ENCODE measurements at places on chromosomes 4 and X.
A peak's percentile ranks its signal among the peaks of the same experiment; 100 is the strongest.

- no peak for DNase-seq
Measured at GRCh38 chrX:110003167-110004156, 548 bp downstream of the TMEM164 start.

GRCh38 chr4:147981305-147981704 is 249.4 kb downstream of the ARHGAP10 start:
- no peak for DNase-seq

- no peak for DNase-seq
Measured at GRCh38 chr4:71765821-71766383, 18.0 kb downstream of the GC start.

- no peak for DNase-seq
Measured at GRCh38 chr4:155571184-155571944, 95.3 kb upstream of the GUCY1A1 start.

DNA sequence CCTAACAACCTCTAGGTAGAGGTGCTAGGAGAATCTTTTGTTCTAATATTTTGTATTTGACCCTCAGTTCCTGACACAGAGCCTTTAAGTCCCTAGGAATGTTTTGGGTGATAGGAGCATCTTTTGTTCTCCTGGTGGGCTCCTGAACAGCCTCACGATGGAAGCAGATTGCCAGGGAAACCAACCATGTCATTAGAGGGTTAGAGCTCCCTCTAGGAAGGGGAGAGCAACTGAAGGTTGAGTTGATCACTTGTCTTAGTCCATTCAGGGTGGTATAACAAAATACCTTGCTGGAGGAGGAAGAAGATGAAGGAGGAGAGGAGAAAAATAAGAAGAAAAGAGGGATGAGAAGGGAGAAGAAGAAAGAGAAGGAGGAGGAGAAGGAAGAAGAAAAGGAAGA is 9.2 kb downstream of the VCX start:
- DNase-seq: no peak

DNA sequence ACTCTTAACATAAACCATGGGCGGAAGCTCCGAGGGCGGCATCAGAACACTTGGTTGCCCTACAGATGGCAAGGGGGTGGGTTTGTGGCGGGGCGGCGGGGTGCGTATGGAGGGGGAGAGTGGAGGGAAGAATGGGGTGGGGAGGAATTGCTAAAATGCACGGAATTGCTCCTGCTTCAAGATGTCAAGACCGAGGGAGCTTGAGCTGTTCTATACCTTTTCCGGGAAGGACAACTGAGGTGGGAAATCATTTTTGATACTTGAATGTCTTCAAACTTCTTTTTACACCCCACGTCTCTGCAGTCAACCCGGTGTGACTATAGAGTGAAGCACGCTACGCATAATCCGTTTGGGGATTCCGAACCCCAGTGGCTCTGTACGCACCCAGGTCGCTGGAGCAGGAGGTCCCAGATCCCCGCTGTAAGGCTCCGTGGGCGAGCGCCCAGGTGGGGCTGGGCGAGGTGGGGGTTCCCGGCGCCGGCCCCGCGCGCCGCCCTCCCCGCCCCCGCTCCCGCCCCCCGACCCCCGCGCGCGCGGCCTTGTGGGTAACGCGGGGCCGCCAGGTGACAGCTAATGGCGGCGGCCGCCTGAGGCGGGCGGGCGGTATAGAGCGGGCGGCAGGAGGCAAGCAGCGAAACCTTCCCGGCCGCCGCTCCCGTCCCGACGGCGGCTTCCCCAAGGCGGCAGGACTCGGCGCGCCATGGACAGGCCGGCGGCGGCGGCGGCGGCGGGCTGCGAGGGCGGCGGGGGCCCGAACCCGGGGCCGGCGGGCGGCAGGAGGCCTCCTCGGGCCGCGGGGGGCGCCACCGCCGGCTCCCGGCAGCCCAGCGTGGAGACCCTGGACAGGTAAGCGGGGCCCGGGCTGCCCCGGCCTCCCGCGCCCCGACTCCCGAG is at the start of gene MTMR1:
Gene MTMR1, plus strand, starts transcription at position 566 of the 894 bp plus-strand sequence. Its CDS starts 135 bp downstream, at position 701.
- DNase-seq: no peak

GRCh38 chr4:56652196-56652595 is 28.9 kb downstream of the HOPX start:
- no peak for DNase-seq

- no peak for DNase-seq
Measured at GRCh38 chrX:74451450-74452198, 30.3 kb downstream of the SLC16A2 start.

DNA sequence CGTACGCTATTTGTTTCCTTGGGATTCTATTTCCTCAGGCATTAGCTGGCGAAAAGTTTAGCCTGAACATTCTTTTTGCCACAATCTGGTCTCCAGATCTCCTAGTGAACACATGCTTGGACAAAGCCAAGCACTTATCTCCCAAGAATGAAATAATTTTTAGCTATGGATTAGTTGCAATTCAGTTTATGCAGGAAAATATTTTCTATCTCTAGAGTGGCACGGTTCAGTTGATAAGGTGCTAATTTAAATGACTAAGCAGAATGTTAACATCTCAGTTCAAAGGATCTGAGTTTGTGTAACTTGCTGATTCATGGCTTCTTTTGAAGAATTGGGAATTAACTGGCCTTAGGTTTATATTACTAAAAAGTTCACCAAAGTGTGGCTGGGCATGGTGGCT is 58.1 kb upstream of the JADE1 start:
- no peak for DNase-seq

- DNase-seq: peak; percentile 19
Measured at GRCh38 chr4:174373821-174374220, 90.1 kb downstream of the CEP44 start.

- DNase-seq: no peak
Measured at GRCh38 chrX:19388064-19388679, 44.4 kb downstream of the PDHA1 start.

- no peak for DNase-seq
Measured at GRCh38 chrX:8374041-8374825, 90.4 kb upstream of the VCX3B start.

DNA sequence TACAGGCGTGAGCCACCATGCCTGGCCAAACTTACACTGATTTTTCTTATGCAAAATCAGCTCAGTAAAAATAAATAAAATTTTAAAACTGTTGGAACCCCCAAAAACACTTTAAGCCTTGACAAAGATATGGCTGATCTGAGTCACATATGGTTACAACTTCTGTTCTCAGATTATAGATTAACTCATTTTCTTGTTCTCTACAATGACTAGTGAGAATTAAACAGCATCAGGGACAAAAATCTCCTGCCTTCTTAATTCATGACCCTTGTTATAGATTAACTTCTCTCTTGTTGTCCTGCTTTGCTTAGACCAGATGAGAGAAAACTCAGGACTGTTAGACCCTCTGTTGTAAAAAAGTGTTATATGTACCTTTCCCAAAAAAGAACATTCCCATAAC is 24.2 kb upstream of the EXOC1L start:
- DNase-seq: no peak

GRCh38 chr4:57710053-57710452 is 599.9 kb upstream of the IGFBP7 start:
- DNase-seq: no peak

- peak; percentile 60 for DNase-seq
Measured at GRCh38 chr4:83191026-83191425, 76.5 kb upstream of the PLAC8 start.

GRCh38 chr4:180189666-180190065 is 2053.5 kb upstream of the TENM3 start:
- no peak for DNase-seq

- DNase-seq: no peak
Measured at GRCh38 chrX:149987613-149988012, 49.3 kb upstream of the EOLA2 start.

- peak; percentile 59 for DNase-seq
Measured at GRCh38 chr4:103498161-103499070, 221.4 kb downstream of the TACR3 start.

GRCh38 chr4:16672421-16672820 is 226.0 kb downstream of the LDB2 start:
- DNase-seq: no peak

GRCh38 chr4:141229408-141230101 is 8.9 kb downstream of the ZNF330 start:
- DNase-seq: no peak

DNA sequence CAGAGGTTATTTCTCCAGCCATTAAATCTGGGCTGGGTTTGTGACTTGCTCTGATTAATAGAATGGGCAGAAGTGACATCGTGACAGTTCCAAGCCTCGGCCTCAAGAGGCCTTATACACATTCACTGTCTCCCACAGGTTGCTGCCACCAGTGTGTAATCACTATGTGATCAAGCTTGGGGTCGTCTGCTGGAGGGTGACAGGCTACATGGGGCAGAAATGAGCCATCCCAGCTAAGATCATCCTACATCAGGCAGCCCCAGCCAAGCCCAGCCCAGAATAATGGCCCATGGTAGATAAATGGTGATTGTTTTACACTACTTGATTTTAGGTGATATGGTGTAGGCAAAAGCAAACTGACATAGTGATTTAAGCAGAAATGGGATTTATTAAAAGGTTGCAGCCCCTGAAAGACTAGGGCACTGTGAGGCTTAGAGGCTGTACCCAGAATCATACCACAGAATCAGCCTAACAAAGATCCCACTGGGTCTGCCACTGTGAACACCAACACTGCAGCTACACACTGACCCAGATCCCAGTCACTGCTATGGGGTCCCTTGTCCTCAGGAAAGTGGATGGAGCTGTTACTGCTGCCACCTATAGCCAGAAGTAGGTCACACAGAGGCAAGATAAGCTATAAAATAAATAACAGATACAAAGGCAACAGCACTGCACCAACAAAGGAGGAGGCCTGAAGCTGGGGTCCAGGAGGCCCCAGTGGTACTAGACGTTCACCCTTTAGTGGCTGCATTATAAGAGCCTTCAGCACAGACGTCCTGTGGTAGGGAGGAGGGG is 159.6 kb upstream of the RBPJ start:
- DNase-seq: no peak

DNA sequence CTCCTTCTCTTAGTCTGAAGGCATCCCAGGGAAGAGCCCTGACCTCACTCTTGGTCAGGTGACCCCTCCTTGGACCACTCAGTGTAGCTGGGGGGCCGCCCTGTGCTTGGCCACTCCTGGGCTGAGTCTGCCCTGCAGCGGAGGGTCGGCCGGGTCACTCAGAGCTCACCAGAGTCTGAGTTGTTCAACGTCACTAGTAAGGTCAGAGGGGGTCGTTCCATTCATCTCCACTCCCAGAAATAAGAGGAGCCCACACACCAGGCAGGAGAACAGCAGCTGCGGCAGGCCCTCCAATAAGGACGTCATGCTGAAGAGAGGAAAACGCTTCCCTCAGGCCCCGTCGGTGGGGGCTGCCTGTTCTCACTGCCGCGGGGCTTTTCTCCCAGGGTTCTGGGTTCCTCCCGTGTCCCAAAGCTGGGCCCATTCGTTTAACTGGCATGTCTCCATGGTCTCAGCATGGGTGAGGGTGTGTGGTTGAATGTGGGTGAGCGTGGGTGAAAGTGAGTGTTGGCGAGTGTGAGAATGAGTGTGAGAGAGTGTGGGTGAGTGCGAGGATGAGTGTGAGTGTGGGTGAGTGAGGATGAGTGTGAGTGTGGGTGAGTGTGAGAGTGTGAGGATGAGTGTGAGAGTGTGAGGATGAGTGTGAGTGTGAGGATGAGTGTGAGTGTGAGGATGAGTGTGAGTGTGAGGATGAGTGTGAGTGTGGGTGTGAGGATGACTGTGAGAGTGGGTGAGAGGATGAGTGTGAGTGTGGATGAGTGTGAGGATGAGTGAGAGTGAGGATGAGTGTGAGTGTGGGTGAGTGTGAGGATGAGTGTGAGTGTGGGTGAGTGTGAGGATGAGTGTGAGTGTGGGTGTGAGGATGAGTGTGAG is 47.7 kb downstream of the ING2 start:
- no peak for DNase-seq

DNA sequence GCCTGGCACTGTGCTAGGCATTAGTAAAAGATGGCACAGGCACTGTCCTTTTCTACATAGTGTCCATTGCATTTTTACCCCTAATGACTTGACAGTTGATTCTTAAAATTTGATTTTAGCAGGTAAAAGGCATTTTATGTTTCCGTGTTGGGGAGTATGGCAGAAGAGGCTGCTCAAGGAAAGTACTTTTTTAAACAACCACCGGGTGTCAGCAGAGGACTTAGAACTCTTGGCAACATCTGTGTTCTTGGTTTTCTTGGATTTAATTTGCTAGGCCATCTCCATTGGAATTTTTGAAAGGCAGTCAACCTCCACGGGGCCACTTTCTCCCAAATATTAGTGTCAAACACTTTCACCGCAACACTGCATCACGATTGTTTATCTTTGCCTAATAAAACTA is 102.9 kb downstream of the TSPAN7 start:
- DNase-seq: no peak

GRCh38 chr4:173360587-173361221 is 10.1 kb upstream of the SAP30 start:
- DNase-seq: no peak

- DNase-seq: no peak
Measured at GRCh38 chr4:32219306-32220075, 1499.3 kb downstream of the PCDH7 start.

- DNase-seq: no peak
Measured at GRCh38 chr4:29558789-29559188, 1161.4 kb upstream of the PCDH7 start.

GRCh38 chr4:24656906-24657305 is 72.6 kb upstream of the DHX15 start:
- no peak for DNase-seq

GRCh38 chr4:2744576-2745270 is 11.4 kb downstream of the TNIP2 start:
- DNase-seq: no peak

- peak; percentile 53 for DNase-seq
Measured at GRCh38 chr4:124943145-124943889, 230.8 kb upstream of the ANKRD50 start.

- DNase-seq: no peak
Measured at GRCh38 chrX:24131476-24131875, 18.1 kb upstream of the ZFX start.

DNA sequence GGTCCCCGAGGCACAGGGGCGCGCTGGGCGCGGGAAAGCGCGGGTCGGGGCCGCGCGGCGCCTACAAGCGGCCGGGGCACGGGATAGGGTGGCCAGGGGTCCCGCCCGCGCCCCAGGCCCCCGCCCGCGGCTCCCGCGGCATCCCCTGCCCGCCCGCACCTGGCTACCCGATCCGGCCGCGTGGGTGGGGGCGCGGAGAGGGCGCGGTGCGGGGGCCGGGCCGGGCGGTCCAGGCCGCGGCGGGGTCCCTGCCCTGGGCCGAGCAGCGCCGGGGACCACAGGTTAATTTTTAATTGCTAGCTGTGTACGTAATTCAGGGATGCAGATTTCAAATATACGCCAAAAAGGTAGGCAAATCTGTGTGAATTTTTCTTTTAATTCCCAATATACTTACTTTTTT is 44.3 kb upstream of the FAM47C start:
- no peak for DNase-seq

All from RCC 7860 (cell line).